CD4-positive, alpha-beta T cell treated with Interferon alpha-2 for 1 hour (primary cell): ENCODE measurements at places on chromosomes 16 and 17.

- DNase-seq, result no peak
These were observed 28.4 kb upstream of the MED13 start for GRCh38 chr17:62093188-62094155.

GRCh38 chr17:82713071-82713723, 3.3 kb upstream of the FN3KRP start:
- no peak for DNase-seq

DNA sequence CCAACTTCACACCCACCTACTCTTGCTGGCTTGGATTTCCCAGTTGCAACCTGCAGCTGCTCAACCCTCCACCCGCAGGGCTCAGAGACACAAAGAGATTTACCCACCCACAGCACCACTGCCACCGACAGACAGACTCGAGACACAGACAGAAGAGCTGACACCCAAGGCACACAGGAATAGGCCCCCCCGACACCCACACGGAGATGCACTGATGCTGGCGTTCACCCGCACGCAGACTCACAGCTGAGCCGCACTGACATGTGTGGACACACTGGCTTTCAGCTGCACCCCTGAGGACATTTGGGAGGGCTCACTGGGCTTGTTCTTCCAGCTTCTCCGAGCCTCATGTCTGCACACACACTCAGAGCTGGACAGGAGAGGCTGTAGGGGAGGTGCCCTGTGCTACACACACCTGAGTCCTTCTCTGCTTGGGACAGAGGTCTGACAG, 8.2 kb downstream of the STX1B start:
- DNase-seq, result no peak

DNA sequence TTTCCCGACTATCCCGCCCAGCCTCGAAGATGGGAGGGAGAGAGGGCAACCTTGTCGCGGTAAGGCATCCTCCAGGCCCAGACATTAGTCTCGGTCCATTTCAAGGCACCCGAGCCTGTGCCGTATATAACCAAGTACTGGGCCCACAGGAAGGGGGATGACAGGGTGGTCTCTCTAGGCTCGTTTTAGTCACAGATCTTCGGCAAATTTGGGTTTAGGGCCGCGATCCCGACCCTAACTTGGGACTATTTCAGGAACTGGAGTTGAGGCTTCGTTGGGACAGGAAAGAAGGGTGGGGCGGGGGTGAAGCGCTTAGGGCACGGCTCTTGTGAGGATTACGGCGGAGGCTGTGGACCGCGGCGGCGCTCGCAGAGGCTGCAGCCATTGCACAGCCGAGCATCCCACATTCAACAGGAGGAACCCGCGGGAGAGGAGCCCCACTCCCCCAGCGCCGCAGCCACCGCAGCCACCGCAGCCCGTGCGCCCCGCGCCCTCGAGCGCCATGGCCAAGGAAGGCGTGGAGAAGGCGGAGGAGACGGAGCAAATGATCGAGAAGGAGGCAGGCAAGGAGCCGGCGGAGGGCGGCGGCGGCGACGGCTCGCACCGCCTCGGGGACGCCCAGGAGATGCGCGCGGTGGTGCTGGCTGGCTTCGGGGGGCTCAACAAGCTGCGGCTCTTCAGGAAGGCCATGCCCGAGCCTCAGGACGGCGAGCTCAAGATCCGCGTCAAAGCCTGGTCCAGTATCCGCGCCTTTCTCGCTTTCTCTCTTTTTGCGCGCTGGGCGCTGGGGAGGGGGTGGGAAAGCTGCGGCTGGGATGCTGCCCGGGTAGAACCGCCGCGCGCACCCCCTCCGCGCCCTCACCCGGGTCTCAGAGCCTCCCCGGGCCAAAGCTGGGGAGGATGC, at the start of gene VAT1L:
TSS of gene VAT1L (plus strand) at position 384 of the 904 bp plus-strand sequence. CDS start at position 503, 119 bp downstream.
- DNase-seq, result no peak

DNA sequence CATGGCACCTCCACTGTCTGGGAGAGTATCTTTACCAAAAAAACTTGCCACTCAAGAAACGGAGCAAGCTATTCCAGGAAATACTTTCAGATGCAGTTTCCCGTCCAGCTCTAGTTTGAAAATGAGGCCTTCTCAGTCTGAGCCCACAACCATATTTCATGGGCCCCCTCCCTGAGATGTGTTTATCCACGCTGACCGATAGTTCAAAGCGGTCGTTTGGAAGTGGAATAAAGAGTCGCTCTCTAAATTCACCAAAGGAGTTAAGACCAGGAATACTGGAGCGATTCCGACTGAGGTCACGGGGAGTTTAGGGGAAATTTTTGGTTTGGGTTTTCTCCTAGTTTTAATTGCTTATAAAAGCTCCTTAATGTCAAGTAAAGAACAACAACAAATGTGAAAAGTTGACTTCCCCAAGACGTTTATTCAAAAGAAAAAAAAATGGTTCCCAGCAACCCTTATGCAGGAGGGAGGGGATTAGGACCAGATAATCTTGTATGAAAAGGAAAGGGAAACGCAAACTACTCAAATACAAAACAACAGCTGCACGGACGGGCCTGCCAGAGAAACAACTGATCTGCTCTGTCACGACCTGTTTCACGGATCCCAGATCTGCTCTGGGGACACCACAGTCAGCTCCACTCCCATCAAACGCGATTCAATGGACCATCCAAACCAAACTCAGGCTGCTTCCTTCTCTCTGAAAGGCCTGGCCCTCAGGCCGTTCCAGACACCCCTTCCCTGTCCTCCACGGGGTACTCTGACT, 77.1 kb downstream of the MRM3 start:
- no peak for DNase-seq

DNA sequence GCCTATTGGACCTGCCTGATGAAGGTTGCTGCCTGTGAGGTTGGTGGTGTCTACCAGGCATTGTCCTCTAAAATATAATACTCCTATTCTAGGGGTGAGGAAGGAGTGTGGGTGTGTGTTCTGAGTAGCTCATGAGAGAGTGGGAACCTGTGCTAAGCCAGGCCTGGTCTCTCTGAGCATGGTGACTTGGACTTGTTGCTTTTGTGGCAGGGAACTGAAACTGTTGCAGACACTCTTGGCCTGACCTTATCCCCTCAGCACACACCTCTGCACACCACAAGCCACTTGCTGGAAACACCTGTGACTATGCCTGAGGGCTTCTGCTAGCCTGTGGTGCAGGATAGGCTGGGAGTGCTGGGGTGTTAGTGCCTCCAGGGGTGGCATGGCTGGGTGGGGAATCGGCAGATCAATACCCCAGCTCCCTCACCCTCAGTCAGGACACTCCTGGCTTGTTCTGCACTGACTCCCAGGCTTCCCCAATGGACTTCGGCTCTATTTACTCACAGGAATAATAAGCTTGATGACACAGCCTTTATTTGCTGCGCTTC, 29.9 kb downstream of the PLCG2 start:
- DNase-seq, result no peak

- DNase-seq, result peak; percentile 39
These were observed 219.2 kb downstream of the C16orf78 start for GRCh38 chr16:49592546-49593423.

- no peak for DNase-seq
These were observed 138.2 kb downstream of the CYLD start for GRCh38 chr16:50879873-50880695.

DNA sequence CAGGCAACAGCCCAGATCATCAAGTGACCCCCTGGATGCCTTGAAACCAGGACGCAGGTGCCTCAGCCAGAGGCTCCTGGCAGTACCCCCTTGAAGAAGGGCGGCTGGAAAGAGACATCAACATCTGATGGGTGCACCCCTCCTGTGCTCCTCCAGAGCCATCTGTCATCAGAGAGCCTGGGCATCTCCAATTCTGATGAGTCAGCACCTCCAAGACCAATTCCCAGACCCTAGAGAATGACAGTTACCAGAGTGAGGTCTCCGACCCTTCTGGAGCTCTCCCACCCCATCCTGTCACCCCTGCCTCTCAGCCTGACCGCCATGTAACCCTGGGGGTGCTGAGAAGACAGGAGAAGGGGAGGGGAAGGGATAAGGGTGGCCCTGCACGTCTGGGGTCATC, 433.7 kb downstream of the SOX9 start:
- no peak for DNase-seq
